ENCODE measurements at places on chromosomes 6 and 20. TPM values are rescaled to one million over a fixed set of nuclear protein-coding genes. Genes with fewer than 3 reads are reported as not detected.

Gene TSPYL4
- total RNA-seq: 73.0 TPM

Gene HNF4A
- not detected for total RNA-seq

Gene SAMD5
- total RNA-seq: 10.3 TPM

Gene TRIM15
- total RNA-seq: not detected

Gene LY6G6F
- not detected for total RNA-seq

Gene TP53INP2
- total RNA-seq: 7.1 TPM

Gene MMP24
- total RNA-seq: 75.0 TPM

Gene MYLIP
- 30.2 TPM for total RNA-seq

Gene NKX2-2
- 0.98 TPM for total RNA-seq

Gene TSBP1
- total RNA-seq: not detected

Gene ATG5
- total RNA-seq: 39.3 TPM

Gene GDAP1L1
- 98.6 TPM for total RNA-seq

Gene NR2E1
- 10.8 TPM for total RNA-seq

Gene OR12D3
- not detected for total RNA-seq

Gene RXRB
- total RNA-seq: 20.7 TPM

Gene MACROD2
- 41.8 TPM for total RNA-seq

Gene WFDC12
- not detected for total RNA-seq

Gene TMEM244
- total RNA-seq: 1.2 TPM

Gene LRRN4
- total RNA-seq: under 0.01 TPM

Gene PPP1R14C
- total RNA-seq: 48.7 TPM

Gene PPP1R16B
- 10.1 TPM for total RNA-seq

Gene TNFRSF6B
- total RNA-seq: 0.49 TPM

Gene IL20RA
- 0.25 TPM for total RNA-seq

Data from temporal lobe (tissue), 4 donors.